ENCODE measurements at places on chromosomes 11 and 22.
A peak's percentile ranks its signal among the peaks of the same experiment; 100 is the strongest.

DNA sequence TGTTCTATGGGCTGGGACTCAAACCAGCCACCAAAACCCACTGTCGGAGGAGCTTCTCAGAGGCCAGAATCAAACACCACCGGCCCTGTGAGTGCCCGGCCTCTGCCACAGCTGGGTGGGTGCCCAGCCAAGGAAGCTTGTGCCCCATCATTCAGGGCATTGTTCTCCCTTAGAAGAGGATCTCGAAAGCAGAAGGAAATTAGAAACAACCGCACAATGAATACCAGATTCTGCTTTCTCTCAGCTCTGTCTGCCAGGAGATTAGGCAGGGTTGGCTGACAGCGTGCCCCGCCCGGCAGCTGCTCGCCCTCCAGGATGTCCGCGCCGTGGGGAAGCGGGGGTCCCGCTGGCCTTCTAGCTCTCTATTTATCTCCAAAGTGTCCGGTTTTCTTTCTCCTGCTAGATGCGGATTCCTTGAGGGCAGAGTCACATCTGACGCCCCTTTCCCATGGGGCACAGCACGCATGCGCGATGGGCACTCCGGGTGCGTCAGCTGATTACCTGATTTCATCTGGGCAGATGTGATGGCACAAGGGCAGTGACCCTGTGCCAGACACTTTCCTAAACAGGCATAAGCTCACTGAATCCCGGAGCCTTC is 25.5 kb downstream of the SCGB1A1 start:
- DNase-seq = peak; percentile 20

- no peak for DNase-seq
Measured at GRCh38 chr11:128456566-128457268, 130.6 kb downstream of the ETS1 start.

GRCh38 chr11:127376301-127376700 is 375.7 kb upstream of the KIRREL3 start:
- DNase-seq = no peak

- no peak for DNase-seq
Measured at GRCh38 chr11:119615003-119615881, 113.8 kb downstream of the NECTIN1 start.

DNA sequence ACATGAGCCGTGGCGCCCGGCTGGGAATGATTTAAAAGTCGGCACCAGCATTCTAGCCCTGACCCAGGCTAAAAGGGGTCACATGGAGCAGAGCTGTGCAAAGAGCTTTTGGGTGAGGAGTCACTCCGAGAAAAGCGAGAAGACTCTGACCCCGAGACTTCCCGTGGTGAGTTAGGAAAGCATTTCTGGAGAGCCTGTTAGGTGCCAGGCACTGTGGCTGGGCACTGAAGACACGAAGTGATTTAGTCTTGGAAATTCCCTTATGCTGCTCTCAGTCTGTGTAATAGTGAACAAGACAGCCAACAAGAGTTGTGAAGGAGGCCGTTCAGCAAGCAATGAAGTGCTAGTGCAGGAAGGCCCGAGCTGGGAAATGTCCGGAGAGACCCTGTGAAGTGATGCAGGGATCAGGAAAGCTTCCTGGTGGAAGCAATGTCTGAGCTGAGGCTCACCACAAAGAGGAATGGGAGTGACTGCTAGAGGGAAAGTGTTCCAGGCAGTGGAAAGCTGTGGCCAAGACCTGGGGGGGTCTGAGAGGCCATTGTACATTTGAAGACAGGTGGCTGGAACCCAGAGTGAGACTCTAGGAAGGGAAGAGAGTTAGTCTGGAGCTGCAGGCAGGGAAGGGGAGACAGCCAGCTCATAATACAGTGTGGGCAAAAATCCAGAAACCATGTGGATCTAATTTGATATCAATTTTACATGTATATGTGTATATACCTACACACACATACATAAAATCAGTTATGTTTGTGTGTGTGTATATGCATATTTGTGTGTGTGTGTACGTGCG is 31.6 kb downstream of the MARK2 start:
- DNase-seq = no peak

- no peak for DNase-seq
Measured at GRCh38 chr11:70301191-70301590, 30.7 kb downstream of the PPFIA1 start.

GRCh38 chr11:76030968-76031590 is 175.2 kb downstream of the WNT11 start:
- no peak for DNase-seq

All from activated T-helper 2 cell treated with anti-CD3 and anti-CD28 coated beads, Interferon-gamma antibody, Interleukin-2, Interleukin-4, amounts not matched to agents 10 μg/mL and 5 μg/mL and 100 μg/mL, durations not matched to agents 14 hours and 24 hours and 36 hours (primary cell).